ENCODE measurements at places on chromosomes 4 and X.

DNA sequence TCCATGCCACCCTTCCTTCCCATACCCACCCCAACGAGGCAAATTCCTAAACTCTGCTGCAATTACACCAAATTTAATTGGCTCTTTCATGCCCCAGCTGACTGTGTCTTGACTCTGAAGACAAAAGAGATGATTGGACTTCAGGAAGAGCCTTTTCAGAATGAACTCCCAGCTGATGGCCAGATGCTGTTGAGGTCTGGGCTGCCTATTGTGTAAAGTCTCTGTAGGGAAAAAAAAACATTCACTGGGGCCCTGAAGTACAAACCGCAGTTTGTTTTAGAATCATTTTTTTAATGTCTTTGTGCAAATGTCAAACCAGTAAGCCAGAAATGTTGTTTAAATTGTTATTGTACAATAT is 174.8 kb downstream of the HHIP start:
- DNase-seq: no peak

- DNase-seq: peak; percentile 24
These were observed 871 bp upstream of the HPGD start for GRCh38 chr4:174523025-174523693.

- DNase-seq: no peak
These were observed 84.4 kb downstream of the CFAP299 start for GRCh38 chr4:80419946-80420345.

DNA sequence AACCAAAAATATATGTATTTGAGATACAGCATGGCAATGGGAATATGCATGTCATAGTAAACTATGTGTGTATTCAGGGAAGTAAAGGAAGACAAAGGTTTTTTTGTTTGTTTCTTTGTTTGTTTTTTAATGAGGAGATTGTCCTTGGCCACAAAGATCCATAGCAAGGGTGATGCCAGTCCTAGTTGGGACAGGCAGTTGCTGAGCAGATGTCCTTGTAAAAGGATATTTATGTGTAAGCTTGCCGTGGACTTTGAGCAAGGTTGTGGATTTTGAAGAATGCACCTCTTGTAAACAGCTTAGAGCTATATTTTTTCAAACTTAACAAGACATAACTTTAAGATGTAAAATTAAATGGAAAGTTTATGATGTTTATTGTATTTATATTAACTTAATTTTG is 69.9 kb upstream of the GABRE start:
- DNase-seq: no peak

- no peak for DNase-seq
These were observed 89.5 kb downstream of the PTTG2 start for GRCh38 chr4:38049545-38050170.

- DNase-seq: no peak
These were observed 53.1 kb downstream of the GAK start for GRCh38 chr4:878796-879728.

DNA sequence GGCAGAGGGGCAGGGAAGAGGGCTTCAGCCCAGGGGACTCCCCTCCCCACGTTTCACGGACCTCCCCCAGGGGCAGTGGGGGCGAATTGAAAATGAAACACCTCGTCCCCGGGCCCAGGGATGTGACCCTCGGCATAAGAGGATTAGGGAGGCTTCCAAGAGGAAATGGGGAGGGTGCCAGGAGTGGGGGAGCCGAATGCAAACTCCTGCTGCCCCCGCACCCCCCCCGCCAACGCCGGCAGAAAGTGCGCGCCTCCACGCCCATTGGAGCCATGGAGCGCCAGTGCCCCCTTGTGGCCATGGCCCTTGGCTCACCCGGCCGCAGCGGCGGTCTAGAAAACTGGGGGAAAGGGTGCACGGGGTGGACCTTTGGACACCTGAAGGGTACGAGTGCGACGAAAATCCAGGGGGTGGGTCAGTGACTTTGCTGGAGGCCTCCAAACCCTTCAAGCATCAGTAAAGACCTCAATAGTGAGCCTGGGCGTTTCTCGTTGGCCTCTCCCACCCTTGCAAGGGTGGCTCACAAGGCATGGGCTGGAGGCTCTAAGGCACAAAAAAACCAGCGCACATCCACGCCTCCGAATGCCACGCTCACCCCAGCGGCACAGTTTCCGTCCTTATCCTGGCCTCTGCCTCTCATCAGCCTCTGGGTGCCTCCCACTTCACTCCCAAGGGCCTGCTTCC is 120.8 kb upstream of the PJA1 start:
- DNase-seq: peak; percentile 86

DNA sequence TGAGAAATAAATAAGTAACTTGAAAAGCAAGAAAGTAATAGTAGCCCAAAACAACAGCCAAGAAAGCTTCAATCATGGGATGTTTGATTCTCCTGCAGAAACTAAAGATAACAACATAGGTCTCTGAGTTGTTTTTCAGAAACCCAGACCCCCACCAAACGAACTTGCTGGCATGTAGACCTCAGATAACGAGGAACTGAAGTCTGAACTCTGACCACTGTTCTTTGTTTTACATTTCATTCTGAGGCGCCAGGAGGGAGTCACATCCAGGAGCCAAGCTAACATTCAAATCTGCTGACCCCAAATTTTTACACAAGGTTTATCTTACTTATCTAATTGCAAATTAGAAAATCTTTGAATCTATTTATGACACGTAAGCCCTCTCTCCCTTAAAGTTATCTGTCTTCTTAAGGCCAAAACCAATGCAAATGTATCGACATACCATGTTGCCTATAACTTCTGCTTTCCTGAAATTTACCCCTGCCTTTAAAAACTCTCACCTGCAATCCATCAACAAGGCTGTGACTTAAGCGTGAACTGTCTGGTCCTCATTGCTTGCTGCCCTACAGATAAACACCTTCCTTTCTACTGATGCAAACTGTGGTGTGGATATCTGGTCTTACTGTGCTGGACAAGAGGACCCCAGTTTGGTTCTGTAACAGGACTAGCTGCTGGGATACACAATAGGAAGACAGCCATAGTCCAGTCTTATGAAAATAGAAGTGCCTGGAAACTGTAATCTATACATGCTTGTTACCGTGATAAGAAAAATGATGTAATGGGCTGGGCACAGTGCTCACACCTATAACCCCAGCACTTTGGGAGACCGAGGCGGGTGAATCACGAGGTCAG is 37.5 kb upstream of the NEIL3 start:
- no peak for DNase-seq
